ENCODE measurements at places on chromosomes 6 and 20.
A peak's percentile ranks its signal among the peaks of the same experiment; 100 is the strongest.

- peak; percentile 88 for DNase-seq
These were observed 78.5 kb upstream of the FRMD1 start for GRCh38 chr6:168157272-168158212.

DNA sequence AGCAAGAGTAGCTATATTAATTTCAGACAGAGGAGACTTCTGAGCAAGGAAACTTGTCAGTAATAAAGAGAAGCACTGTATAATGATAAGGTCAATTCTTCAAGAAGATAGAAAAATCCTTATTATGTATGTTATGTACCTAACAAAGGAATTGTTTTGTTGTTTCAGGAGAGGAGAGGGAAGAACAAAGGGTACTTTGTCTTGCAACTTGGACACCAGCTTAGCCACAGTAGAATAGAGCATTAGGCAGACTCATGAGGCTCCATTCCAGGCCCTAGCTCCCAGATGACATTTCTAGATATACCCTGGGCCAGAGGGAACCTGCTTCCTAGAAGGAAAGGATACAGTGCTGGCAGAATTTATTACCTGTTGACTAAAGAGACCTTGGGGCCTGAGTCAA lies 6.5 kb upstream of the NUS1 start:
- DNase-seq, result no peak

DNA sequence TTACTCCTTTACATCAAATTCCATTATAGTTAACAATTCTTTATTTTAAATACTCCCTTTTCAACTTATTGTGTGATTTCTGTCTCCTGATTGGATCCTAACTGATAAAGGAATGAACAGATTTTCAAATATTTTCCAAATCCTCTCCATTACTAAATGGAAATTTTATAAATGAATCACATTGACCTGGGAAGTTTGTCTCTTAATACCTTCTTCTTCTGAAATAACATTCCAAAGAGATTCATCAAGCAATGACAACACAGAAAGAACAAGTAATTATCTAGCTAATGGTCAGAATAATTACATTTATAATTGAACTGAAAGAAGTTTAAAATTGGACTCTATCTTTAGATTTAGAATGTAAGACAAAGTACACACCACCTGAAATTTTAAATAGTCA lies 515.4 kb upstream of the PTCHD4 start:
- peak; percentile 36 for DNase-seq

DNA sequence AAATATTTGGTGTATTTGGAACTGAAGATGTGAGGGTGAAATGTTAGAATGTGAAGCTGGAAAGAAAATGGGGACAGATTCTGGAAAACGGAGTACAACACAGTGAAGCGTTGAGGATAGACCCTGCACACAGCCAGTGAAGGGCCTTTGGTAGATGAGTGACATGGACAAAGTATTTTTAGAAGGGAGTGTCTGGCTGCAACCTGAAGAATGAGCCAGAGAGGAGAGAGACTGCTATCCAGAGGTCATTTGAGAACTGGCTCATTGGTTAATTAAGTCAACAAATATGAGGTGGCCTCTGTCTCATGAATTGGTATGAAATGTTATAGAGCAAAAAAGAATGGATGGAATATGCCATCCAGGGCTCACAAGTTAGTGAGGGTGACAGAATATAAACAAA lies 310.5 kb downstream of the PACRG start:
- no peak for DNase-seq

DNA sequence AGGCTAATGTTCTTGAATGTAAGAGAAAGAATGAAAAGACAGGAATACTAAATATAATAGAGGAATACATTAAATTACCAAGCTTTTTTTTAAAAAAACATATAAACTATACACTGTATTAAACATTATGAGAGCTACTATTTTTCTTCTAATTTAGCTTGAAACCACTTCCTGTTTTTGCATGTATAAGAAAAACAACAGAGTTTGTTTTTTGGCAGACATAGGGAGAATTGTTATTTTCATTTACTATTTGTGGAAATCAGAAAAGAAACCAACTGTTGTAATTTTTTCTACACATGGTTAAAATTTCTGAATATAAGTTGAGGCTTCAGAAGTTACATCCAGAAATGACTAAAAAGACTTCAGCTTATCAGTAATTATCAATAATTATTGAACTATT lies 991.8 kb upstream of the GJE1 start:
- no peak for DNase-seq

GRCh38 chr6:117449549-117450439 lies 24.1 kb upstream of the ROS1 start:
- DNase-seq, result peak; percentile 78

DNA sequence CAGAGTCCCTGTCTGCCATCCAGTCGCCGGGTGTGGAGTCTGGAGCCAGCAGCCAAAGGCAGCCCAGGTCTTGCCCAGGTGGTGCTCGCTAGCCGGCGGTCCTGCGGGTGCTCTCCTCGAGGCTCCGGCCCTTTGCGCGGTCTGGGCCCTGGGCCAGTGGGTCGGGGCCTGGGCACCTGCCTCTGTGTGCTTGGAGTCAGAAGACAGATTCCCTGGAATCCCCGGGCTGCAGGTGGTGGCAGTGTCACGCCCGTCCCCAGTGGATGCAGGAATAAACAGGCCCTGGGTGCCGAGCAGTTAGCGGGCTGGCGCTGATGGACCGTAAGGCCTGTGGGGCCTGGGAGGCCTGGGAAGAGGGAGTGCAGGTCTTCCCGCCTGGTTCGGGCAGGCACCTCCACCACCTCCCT lies 5.3 kb downstream of the SS18L1 start:
- DNase-seq, result no peak

GRCh38 chr6:147986846-147987245 lies 355.8 kb upstream of the SASH1 start:
- DNase-seq, result no peak
